ENCODE measurements at places on chromosomes 11 and 22.

DNA sequence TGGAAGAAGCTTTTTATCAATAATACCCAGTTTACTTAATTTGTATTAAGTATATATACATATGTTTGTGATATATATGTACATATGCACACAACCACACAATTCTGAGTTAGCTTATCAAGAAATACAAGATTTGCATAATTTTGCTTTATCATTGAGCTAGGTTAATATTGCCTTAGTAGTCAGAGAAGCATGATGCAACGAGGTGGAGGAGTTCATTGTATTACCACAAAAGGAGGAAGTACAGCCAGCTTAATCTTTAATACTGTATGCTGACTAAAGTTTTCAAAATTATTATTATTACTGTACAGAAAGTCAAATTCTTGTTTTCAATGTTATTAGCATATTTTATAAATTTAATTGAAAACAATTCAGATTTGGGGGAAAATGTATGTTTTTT, 278.4 kb upstream of the PDGFD start:
- DNase-seq: no peak

DNA sequence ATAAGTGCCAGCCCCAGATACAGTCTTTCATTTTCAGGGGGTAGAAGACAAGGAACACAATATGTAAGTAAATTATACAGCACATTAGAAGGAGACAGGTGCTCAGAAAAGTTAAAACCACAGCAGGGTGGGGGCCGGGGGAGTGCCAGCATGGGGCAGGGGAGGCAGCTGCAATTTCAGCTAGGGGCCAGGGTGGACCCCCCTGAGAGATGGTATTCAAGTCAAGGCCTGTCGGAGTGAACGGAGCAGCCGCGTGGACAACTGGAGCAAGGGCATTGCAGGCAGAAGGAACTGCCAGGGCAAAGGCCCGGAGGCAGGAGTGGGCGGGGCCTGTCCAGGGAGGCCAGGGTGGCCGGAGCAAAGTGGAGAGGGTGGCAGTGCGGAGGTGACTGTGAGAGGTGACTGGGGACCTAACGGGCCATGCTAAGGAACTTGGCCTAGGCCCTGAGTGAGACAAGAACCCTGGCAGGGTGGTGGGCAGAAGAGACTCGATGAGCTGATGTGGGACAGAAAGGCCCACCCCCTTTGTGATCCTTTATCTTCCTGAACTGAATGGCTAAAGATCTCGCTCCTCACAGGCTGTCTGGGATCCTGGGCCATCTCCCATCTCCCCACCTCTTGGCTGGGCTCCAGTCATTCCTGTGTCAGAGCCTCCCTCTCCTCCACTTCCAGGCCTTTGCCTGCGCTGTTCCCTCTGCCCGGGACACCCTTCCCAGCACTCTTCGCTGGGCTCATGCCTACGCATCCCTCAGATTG, 22.4 kb upstream of the FLRT1 start:
- DNase-seq: no peak

DNA sequence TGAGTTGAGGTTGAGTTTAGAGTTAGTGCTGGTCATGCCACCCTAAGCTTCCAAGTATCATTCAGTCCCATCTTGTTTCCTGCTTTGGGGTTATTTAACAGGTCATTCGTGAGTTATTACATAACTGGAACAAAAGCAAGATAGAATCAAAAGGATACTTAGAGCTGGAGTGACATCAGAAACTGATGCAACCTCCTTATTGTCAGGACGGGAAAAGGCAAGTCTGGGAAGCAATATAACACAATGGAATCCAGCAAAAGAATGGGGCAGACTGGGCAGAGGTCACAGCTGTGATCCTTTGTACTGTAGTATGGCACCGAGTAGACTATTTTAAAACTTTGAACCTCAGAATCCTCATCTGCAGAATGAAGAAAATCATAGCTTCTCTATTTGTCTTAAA, 4.4 kb upstream of the PRSS23 start:
- DNase-seq: no peak

GRCh38 chr11:119847853-119848252, 118.9 kb upstream of the NECTIN1 start:
- DNase-seq: no peak

DNA sequence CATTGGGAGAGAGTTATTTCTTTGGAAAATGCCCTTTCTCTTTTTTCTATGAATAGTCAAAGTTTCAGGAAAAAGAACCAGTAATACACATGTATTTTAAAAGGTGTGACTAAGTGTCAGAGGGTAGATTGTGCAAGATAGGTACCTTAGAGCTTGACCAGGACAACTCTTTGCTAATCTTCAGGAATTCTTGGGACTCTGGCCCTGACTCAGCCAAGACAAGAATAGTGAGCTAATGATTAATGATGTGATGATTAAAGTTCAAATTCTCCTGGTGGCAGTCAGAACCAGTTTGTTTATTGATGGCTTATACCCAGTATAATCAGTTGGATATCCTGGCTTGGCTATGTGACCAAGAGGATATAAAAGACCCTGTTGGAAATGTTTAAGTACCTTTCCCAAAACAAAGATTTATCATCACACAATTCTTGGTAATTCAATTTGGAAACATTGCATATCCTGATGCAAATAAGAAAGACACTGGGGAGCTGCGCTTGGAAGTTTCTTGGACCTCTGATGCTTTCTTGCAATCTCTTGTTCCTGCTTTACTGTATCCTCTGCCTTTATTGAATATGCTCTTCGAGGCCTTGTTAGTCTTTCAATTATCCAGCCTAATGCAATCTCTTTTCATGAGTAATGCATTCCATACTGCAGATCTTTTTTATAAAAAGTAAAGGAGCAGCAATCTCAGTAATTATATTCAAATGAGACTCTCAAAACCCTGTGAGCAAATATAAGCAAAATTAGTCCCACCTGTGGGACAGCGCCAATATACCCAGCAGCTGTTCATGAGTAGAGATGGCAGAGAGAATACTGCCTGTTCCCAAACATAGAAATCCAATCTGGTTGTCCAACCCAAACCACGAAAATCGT, 48.0 kb upstream of the CEP126 start:
- no peak for DNase-seq

DNA sequence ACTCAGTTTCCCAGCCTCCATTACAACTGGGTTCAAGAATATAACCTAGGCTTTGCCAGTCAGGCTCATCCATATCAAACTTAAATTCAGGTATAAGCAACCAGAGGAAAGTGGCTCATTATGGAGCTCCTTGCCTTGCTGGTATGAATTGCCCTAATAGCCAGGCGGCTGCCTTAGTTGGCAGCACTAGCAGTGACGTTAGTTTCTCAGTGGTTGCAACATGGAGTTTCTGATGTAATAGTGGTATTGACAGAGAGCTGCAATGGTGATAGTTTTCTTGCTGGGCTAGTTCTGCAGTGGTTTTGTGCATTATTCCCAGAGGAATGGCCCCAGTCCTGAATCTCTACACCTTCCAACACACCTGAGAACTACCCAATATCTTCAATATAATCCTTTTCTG, 3.8 kb upstream of the TMEM123 start:
- no peak for DNase-seq

- no peak for DNase-seq
Measured at GRCh38 chr22:25536589-25536988, 27.9 kb upstream of the GRK3 start.

DNA sequence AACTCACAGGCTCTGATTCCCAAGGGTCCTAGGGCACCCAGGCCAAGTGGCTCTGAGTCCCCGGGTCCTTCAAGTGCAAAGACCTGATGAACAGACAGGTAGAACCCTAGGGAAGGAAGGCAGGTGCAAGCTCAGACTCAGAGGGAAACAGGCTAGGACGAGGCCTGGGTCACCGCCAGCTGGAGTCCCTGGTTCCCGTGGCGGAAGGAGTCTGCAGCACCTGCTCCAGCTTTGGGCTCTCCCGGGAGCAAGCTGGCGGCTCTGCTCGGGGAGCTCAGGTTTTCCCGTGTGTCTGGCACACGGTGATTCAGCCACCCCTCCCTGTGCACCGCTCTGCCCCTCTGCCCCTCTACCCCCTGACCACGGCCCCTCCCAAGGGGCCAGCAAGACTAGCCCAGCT, 59.8 kb downstream of the WNT7B start:
- DNase-seq: no peak

- no peak for DNase-seq
Measured at GRCh38 chr11:18804199-18804999, 12.8 kb upstream of the PTPN5 start.

- DNase-seq: no peak
Measured at GRCh38 chr22:42720263-42721044, at the start of gene A4GALT. Gene A4GALT, minus strand, starts transcription at chr22:42720870. Its CDS starts 26,919 bp downstream, at chr22:42693951.

DNA sequence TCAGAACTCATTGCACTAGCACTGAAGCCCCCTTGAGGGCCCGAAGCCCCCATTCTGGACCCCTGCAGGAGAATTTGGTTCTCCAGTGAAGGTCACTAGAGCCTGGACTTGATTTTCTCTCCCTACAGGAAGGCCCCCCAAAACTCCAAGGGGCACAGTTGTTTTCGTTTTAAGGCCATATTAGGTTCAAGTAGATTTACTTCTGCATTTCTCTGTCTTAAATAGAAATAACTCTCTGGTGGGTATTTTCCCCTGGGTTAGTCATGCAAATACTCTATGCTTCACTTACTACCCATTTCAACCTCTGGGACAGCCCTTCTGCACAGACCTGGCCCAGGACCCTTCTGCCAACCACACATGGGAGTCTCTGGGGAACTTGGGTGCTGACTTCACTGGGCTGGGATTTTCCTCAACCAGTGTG, 41.6 kb downstream of the WEE1 start:
- no peak for DNase-seq

- DNase-seq: no peak
Measured at GRCh38 chr11:80899381-80899780, 1458.6 kb upstream of the TENM4 start.

GRCh38 chr11:299951-300735, 817 bp upstream of the IFITM5 start:
- no peak for DNase-seq

- no peak for DNase-seq
Measured at GRCh38 chr11:78732246-78732645, 157.6 kb upstream of the NARS2 start.

DNA sequence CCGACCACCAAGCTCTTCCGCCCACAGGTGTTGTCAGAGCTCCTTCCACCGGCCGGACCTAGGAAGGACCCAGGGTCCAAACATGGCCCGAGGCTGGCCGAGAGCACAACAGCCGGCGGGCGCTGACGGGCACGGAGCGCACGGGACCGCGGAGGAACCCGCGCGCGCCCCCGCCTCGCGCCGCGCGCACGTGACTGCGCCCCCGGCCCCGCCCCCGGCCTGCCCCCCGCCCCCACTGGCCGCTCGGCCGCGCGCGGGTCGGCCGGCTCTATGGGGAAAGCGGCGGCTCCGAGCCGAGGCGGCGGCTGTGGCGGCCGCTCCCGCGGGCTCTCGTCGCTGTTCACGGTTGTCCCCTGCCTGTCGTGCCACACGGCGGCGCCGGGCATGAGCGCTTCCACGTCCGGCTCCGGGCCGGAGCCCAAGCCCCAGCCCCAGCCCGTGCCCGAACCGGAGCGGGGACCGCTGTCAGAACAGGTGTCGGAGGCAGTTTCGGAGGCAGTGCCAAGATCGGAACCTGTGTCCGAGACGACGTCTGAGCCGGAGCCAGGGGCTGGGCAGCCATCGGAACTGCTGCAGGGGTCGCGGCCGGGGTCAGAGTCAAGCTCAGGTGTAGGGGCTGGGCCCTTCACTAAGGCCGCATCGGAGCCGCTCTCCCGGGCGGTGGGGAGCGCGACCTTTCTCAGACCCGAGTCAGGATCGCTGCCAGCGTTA, at the start of gene OSBP2:
Gene OSBP2 (plus strand): TSS at position 235 of the 711 bp plus-strand sequence. CDS start 36 bp downstream, at position 271.
- DNase-seq: no peak

DNA sequence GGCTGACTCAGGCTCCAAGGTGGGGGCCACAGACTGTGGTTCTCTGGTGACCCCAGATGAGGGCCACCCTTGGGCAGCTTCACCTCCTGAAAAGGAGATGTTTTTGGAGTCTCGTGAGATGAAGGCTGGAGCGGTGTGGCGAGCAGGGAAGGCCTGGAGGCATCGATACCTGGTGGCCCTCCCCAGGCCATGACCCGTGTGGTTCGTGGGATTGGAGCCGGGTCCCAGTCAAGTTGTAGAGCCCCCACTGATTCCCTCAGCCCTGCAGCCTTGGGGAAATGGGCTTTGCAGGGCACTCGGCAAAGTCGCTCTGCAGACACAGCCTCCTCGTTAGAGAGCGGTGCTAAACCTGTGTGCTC, 1083.4 kb downstream of the BRD1 start:
- no peak for DNase-seq

- DNase-seq: no peak
Measured at GRCh38 chr11:130423541-130424142, 4.8 kb downstream of the ADAMTS8 start.

- no peak for DNase-seq
Measured at GRCh38 chr22:25409240-25409639, 155.2 kb upstream of the GRK3 start.

GRCh38 chr11:35747668-35748067, 85.1 kb downstream of the TRIM44 start:
- DNase-seq: no peak

GRCh38 chr22:38214302-38215056, 12.7 kb downstream of the MAFF start:
- DNase-seq: peak; percentile 20

- DNase-seq: no peak
Measured at GRCh38 chr22:30825711-30826505, 131.2 kb downstream of the OSBP2 start.

DNA sequence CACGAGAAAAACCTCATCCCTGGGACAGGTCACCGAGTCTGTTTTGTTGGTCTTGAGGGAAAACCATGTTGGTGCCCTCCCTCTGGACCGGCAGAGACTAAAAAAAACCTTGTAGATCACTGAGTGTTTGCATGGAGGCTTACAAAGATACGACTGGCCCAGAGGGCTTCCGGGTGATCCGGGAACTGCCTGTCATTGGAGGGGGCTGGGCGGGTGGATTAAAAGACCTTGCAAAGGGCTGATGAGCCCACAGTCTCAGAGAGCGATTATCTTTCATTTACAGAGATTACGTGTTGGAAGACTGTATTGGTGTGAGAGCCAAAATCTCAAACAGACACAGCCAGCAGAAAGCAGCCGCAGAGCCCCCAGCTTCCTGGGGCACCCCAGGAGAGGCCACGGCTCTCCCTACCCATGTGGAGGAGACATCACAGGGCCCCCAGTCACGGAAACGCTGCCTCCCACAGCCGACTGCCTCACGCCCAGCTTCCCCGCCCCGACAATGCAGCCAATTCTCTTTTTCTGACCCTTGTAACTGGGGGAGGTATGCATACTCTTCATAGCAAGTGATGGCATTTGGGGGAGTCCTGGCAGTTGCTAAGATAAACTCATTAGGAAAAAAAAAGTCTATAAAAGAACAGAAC, 426.4 kb downstream of the CTTN start:
- peak; percentile 29 for DNase-seq

DNA sequence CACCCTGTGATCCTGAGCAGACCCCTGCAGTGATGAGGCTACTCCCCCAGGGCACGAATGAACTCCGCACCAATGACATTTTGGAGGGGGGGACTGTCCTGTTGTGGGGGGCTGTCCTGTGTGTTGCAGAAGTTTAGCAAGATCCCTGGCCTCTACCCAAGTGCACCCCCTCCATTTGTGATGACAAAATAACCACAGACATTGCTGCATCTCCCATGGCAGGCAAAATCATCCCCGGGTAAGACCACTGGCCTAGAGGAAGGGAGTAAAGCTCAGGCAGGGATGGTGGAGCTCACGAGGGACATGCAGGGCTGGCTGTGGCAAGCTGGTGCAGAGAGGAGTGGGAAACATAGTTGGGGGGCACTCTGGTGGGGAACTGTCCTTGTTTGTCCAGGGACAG, 40.6 kb downstream of the NECTIN1 start:
- no peak for DNase-seq

- no peak for DNase-seq
Measured at GRCh38 chr22:46514592-46515207, 22.7 kb downstream of the CELSR1 start.

Measured in NCI-H187 (cell line).